ENCODE measurements at places on chromosomes 12 and 14.

DNA sequence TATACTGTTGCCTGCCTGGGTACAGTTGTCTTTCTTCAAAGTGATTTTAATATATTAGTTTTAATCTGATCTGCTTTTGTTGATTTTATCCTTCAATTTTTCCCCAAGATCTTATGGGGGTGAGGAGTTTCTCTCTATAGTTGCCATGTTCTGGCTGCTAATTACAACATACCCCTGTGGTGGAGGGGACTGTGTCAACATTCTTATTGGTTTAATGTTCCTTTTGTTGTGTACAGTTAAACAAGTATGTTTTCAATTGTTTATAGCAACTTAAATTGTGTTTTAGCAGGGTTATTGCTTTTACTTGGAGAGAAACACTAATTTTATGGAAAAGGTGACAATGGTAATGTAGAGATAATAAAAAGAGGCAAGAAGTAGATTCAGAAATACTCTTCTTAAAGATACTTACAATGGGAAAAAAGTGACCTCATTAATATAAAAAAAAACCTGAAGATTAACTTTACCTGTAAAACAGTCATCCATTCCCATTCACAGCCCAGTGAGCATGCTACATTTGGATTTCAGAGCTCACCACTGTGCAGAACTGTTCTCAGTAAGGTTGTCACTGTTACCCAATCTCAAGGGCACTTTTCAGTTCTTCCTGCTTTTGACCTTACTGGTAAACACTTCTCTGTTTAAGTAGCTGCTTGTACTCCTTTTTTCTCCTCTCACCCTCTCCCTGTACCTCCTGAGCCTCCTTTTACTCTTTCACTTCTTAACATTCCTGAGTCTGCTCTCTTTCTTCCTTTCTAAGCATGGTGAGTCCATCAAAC is 8.1 kb upstream of the LRRK2 start:
- DNase-seq = no peak

DNA sequence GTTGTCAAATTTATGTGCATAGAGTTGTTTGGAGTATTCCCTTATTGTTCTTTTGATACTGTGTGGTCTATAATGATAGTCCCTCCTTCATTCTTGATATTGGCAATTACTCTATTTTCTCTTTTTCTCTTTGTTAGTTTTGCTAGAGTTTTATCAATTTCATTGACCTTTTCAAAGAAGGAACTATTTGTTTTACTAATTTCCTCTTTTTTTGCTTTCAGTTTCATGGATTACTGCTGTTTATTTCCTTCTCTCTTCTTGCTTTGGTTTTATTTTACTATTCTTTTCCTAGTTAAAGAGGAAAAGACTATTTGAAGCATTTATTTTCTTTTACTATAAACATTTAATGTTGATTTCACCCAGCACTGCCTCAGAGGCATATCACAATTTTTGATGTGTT is 250.9 kb upstream of the PELI2 start:
- DNase-seq = no peak

DNA sequence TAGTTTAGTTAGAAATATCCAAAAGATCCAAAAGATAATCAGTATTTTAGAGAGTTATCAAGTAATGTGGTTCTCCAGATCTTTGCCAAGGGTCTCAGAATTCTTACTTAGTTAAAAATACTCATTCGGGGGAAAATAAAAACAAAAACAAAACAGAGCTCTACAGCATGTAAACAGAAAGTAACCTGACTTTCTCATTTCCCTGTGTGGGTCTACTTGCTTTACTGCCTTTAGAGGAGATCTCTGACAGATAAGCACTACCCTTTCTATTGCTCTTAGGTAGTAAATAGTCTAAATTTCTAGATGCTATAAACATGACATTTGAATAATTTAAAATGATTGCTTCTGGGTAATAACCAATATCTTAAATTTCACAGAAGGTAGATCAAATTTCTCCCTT is 371.8 kb downstream of the RPL10L start:
- no peak for DNase-seq

GRCh38 chr12:6603095-6603567 is 4.0 kb downstream of the CHD4 start:
- DNase-seq = no peak

DNA sequence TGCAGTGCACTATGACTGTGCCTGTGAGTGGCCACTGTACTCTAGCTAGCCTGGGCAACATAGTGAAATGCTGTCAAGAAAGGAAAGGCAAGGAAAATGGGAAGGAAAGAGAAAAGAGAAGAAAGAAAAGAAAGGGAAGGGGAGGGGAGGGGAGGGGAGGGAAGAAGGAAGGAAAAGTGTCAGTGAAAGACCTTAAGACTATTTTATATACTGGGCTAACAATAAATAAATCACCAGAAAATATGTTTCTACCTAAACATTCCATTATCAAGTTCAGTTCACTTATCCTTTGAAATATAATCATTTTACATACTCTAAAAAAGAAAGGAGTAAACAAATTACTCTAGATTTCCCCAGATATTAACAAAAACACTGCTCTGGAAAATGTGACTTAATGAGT is 22.1 kb downstream of the COCH start:
- DNase-seq = no peak

- no peak for DNase-seq
Observed at GRCh38 chr12:102902093-102902492, 15.0 kb downstream of the PAH start.

- DNase-seq = no peak
Observed at GRCh38 chr12:114032801-114033200, 66.7 kb upstream of the RBM19 start.

DNA sequence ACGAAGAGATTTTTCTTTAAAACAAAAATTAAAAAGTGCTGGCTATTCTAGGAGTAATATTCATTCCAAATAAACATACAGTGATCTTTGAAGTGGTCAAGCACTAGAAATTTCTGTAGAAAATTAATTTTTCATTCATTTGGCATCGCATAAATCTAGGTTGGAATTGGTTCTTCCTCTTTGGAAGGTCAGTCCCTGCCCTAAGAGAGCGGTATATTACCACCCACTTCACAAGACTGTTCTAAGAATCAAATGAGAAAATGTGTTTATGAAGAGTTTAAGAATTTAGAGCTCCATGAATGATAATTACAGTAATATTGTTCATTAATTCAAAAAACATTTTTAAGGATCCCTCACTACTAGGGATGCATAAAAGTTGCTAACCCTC is 444 bp upstream of the GEMIN2 start:
- DNase-seq = no peak

- DNase-seq = no peak
Observed at GRCh38 chr12:131044760-131045381, 91.2 kb downstream of the ADGRD1 start.

GRCh38 chr14:69891422-69891821 is 12.2 kb downstream of the SMOC1 start:
- no peak for DNase-seq

DNA sequence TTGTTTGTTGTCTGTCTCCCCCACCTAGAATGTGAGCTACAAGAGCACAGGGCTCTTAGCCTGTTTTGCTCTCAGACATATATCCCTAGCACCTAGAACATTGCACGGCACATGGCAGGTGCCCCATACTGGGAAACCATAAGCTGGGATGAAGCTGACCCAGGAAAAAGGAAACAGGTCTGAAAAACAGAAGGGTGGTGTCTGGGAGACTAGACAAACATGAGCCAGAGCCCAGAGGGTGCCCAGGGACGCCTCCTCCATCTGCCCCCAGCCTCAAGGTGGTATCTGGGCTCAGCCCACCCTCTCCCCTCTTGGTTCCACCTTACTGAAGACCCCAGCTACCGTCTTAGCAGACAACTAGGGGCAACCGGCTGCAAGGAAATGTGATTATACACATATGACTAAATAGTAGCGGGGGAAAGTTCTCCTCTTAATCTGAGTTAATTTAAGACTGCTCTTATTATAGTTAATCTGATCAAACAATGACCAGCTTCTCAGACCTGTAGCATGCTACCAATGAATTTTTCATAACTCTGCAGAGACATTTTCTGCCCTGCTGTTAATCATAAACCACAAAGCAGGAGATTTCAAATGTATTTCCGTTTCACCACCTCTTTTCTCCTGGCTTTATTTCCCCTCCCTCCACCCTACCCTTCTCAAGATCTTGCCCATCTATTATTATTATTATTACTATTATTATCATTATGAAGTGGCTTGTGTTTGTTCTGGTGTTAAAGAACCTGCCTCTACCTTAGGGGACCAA is 31.9 kb downstream of the KSR2 start:
- DNase-seq = no peak

DNA sequence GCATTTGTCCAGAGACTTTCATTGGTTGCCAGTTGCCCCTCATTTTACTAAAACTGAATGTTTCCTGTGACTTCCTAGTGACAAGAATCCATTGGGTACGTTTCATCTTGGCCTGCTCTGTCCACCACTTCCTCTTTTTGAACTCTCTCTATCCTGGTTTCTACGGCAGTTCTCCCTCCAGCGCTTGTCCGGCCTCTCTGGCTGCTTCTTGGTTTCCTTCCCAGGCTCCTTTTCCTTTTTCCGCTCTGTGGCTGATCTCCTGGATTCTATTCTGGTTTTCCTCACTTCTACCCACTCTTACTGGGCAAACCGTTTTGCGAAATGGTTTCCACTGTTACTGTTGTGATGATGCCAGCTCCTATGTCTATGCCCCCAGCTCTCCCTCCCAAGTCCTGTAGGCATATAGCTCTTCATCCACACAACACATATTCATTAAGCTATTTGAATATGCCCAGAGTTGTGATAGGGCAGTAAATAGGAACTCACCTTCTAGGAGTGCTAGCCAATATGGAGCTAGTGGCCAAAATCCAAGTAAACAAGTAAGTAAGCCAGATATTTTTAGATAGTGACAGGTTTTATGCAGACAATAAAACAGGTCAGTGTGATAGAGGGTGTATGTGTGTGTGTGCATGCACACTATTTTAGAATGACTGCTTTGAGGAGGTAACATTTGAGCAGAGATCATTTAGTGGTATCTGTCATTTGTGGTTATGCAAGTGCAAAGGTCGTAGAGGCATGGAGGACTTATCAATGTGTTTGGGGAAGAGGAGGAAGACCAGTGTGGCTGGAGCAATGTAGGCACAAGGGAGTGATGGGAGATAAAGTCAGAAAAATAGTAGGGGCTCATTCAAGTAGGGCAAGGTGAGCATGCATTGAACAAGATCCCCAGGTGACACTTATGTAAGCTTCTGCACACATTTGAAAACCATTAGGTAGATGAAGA is 27.9 kb upstream of the CTDSP2 start:
- DNase-seq = no peak

DNA sequence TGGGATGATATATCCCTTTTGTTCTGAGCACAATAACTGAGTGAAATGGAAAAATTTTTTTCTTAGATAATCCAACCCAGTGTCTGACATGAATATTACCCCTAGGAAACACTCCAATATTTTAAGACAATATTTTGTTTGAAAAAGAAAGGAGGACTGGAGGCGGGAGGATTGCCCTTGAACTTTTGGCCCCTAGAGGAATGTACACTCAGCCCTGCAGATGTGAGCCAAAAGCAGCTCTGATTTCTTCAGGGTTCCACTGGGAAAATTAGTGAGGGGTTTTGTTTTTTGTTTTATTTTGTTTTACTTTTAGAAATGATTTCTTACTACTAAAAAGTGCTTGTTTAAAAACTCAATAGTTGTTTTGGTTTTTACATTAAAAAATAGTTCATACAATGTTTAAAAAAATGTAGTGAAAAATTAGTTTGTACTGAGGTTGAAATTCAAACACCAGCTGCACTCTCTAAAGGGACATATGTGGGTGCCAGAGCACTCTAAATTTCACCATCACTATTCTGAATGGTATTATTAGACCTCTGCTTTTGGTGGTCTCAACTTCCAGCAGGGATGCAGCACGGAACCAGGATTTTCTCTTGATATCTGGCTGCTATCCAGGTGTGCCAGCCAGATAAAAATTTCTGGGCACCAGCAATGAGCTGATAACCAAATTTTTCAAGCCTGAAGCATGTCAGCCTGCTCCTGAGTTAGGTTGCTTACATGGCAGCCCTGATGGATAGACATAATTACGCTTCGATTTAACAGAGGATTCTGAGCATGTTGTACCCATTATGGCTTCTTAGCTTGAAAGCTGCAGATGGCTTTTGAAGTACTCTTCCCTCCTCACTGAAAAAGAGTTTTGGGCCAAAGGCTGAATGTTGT is 141.9 kb downstream of the ANO6 start:
- no peak for DNase-seq

GRCh38 chr14:19878029-19878642 is 3.2 kb downstream of the OR4K2 start:
- no peak for DNase-seq

DNA sequence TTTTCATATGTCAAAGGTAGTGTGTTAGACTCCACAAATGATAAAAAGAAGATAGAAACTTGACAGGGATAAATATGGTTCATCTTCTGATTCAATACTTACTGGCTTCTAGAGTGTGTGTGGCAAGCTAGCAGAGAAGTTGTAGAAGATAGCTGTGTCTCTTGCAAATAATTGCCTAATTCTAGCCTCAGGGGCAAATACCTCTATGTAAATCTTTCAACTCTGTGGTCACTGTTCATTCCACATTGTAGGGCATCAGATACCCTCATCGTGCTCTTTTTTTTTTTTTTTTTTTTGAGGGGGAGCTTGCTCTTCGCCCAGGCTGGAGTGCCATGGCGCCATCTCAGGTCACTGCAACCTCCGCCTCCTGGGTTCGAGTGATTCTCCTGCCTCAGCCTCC is 1.7 kb downstream of the OLR1 start:
- no peak for DNase-seq

DNA sequence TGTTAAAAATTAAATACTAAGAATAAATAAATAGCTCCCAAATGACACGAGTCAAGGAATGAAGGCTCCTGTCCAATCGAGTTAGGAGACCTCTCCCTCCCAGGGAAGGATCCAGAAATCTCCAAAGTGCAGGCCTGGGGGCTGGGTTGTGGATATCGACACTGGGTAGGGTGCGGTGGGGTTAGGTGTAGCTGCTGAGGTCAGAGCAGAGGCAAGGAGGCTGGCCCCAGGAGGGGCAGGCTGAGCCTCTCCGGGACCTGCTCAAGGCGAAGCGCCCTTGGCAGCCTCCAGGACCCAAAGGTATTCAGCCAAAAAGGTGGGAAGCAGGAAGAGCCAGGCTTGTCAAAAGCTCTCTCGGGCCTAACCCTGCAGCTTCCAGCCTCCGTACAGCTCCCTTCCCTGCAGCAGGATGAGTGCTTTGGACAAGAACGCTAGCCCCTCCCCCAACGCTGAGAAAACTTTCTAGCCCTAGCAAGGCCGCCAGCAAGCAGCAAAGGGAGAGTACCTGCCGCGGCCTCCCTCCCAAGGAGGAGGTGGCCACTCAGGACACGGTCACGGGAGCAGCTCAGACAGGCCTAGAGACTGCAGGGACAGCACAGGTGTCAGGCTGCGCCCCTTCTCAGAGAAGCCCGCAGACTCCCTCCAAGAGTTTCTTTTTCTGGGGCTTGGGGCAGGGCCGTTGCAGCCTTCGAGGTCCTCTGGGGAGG is 3.7 kb upstream of the PNMA1 start:
- DNase-seq = no peak

GRCh38 chr12:98151105-98151590 is 364.2 kb upstream of the TMPO start:
- no peak for DNase-seq

- DNase-seq = no peak
Observed at GRCh38 chr14:72845683-72846082, 48.2 kb downstream of the DPF3 start.

DNA sequence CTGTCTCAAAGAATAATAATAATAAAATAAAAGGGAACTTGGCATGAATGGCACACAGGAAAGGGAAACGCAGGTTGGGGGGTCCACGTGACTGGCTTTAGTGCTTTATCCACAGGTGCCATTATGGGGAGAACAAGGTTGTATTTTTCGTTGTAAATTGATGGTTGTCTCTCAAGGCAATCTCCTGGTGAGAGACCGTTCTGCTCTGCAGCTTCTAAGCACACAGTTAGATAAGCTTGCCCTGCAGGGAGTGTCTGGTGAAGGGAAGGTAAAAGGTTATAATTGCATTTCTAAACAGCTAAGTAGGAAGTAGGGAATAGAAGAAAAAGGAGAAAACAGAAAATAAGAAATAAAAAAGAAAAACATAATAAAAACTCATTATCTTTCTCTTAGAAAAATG is 69.1 kb upstream of the CPSF6 start:
- no peak for DNase-seq
